ENCODE measurements at places on chromosomes 1 and 21.

DNA sequence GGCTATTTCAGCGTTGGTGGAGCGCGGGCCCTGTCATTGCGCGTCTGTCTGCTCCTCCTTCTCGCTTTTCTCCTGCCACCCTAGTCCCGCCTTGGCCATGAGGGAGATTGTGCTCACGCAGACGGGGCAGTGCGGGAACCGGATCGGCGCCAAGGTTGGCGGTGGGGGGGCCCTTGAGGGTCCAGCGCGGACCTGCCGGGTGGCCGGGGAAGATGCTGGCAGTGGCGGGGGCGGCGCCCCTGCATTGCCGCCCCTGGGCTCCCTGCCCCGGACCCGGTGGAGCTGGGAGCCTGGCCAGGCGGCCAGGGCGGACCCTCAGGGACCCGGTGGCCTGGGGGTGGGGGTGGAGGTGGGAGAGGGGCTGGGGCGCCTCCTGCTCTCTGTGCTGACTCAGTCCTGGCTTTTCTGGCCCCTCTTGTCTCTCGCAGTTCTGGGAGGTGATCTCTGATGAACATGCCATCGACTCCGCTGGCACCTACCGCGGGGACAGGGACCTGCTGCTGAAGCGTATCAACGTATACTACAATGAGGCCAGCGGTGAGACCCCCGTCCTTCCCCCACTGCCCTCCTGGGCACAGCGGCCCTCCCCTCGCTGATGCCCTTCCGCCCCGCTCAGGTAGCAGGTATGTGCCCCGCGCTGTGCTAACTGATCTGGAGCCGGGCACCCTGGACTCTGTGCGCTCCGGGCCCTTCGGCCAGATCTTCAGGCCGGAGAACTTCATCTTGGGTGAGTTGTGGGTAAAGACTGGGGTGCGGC is 58.3 kb upstream of the MAP1LC3C start:
- no peak for DNase-seq

DNA sequence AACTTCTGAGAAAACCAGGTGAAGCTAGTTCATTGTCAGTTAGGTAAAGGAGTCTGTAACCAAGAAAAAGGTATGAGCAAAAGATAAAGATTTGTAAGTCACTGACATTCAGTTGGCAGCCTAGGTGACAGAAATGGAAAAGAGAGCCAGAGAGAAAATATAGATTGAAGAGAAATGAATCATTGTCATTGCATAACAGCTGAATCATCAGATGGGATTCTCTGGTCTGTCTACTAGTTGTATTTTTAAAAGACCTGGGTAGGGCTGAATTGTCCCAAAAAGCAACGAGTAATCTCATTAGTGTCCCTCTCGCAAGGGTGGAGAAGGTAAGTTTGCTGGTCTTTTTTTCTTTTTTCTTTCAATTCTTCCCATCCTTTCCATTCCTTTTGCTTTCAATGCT is 36.6 kb downstream of the PTGS2 start:
- DNase-seq = no peak

- DNase-seq = no peak
Measured at GRCh38 chr21:16377120-16377658, 647.4 kb downstream of the USP25 start.

GRCh38 chr1:9629445-9630201 is 21.9 kb upstream of the PIK3CD start:
- DNase-seq = no peak

- no peak for DNase-seq
Measured at GRCh38 chr1:244174922-244175521, 123.9 kb downstream of the ZBTB18 start.

GRCh38 chr1:37858931-37859506 is 373 bp downstream of the MTF1 start:
- no peak for DNase-seq

DNA sequence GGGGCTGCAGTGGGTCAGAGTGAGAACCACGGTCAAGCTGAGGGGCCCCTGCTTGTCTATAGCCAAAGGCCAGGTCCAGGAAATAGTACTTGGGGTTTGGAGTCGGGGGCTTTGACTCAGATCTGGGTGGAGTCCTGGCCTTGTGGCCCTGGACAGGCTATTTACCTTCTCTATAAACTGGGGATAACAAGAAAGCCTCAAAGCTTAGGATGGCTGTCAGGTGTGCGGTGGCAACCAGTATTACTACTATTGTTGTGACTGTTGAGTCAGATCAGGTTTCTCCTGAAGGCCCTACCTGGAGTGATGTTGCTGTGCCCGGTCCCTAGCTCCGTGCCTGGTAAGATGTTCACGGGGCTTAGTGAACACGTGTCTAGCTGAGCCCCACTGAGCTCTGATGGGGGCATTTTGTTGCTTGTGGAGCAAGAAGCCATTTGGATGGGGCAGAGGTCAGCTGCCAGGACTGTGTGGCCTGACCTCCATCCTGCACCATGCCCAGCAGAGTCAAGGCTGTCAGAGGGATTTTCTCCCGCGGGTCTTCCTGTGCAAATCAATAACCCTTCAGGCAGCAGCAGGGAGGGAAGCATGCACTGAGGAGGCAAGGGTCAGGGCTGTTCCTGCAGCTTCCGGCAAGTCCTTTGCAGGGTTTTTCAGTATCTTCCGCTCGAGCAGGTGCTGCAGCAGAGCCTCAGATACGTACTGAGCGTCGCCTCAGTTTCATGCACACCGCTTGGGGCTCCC is 170.3 kb downstream of the CAMTA1 start:
- DNase-seq = no peak

DNA sequence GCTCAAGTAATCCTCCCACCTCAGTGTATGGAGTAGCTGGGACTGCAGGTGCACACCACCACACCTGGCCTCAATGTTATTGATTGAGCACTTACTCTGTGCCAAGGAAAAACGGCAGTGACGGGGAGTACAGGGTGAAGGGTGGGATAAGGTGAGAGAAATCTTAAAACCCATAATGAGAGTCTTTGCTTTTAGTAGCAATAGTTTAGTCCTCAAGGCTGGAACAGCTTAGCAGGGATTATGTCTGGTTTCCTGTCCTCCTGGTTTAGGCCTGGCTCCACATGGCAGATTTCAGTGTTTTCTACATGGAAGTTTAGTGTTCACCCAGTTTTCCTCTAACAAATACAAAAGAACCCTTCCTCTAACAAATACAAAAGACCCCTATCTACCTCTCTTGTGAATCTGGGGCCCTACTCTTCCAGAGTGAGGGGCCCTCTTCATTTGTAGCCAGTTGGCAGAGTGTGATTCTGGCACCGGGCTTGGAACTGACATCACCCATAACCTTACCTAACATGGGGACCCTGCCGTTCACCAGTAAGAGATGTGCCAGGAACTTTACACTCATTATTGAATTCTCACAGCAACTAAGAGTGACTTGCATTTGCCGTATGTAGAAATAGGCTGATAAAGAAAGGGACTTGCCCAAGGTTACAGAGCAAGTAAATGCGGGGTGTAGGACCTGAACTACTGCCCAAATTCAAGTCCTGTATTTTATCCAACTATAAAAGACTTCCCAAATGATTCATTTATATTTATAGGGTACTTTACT is 6.9 kb downstream of the ZNF691 start:
- DNase-seq = no peak

DNA sequence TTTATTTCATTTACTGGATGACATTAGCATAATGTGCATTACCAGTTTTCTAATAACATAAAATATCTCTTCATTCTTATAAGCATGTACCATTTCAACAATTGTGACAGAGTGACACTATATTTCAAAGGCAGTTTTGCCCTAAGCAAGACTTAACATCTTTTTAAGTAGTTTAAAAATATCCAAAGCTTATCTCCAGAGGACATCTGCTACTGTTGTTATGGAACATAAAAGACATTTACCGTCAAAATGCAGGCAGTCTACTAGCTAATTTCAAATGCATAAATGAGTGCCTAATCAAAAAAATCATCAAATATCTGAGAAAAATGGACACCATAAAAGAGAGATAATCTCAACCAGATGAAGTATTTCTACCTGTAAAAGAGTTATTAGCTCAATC is 782.4 kb upstream of the BRINP3 start:
- no peak for DNase-seq

GRCh38 chr1:116076831-116077230 is 34.4 kb upstream of the MAB21L3 start:
- no peak for DNase-seq

DNA sequence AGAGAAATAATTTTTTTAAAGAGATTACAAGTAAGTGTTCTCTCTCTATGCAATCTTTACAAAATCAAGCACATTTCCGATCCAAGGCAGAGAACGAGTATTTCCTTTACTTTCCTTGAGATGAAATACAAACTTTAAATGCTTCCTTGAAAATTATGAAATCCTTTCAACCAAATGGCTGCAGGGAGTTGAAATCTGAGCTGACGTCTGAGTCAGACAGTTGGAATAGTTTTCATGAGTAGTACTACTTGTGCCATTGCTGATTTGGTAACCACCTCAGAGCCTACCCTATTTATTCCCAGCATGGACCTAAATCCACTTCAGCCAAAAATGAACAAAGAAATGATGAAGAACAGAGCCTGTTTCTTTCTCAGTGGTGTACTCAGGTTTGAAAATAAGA is 183.6 kb downstream of the GIPC2 start:
- no peak for DNase-seq
